ENCODE measurements at places on chromosomes 12 and 14.

DNA sequence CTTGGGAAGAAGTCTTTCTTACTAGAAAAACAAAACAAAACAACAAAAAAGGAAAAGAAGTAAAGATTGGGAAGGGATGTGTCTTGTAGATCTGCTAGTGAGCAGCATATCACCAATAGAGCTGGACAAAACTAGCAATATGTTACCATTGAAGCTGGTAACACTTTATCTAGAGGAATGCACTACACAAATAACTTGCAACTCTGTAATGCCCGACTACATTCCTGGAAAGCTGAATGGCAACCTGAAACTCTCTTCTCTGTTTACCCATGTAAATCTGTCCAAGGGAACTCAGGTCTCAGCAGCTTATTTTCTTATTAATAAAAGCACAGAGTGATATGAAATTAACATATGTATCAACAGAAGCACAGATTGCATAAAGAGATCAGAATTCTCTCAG is 624.4 kb downstream of the KCNH5 start:
- no peak for DNase-seq

DNA sequence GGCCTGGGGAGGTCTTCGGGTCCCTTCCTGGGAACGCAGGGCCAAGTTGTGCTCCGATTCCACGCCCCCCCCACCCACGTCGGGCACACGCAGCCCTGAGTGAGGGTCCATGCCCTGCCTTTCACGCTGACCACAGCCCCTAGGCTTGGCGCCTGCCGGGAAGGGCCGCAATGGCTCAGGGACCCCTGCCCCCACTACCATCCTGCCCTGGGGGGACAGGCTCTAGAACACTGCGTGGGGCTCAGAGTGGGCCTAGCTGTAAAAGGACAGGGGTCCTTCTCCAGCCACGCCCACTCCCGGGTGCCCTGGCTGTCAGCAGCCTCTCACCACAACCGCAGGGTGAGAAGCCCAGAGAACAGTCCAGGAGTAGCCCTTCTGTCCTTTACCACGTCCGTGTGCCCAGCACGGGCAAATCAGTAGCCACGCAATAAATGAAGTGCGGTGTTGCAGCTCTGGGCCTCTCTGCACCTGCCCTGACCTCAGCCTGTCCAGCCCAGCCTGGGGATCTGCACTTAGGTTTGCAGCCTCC is 9.4 kb upstream of the GPR68 start:
- DNase-seq: no peak

DNA sequence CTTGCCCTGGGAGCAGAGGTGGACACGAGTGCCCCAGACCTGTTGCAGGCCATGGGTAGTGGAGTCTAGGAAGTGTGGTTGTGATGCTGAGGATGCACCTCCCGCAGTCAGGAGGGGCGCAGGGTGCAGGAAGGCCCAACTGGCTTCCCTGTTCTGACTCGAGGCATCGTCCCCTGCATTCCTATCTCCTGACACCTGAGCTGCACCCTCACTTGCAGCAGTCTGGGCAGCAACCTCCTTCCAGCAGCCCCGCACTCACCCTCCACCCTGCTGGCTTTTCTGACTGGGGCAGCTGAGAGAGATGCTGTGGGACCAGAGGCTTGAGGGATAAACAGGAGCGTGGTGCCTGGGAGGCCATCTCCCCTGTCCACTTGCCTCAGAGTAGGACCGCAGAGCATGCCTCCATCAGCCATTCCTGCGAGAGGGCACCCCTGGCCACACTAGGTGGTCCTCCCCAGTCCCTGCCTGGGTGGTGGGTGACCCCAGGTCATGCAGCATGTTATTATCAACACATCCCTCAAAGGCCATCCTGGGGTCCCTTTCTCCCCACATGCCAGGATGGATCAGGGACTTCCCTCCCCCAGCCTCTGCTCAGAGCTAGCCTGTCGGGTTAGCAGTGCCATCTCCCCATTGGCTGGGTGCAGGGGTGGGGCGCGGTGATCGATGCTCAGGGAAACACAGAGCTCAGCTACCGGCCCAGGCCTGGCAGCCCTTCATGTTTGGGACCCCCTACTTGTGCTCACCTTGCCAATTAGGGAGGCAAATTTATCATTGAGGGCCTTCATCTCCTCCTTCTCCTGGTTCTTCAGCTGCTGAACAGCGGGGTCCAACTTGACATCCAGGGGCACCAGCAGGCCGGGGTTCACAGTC is 719 bp downstream of the KRT80 start:
- no peak for DNase-seq

- DNase-seq: no peak
Measured at GRCh38 chr12:122023339-122024131, 1.9 kb downstream of the BCL7A start.

- DNase-seq: no peak
Measured at GRCh38 chr14:94893411-94894160, 123.7 kb upstream of the GSC start.

DNA sequence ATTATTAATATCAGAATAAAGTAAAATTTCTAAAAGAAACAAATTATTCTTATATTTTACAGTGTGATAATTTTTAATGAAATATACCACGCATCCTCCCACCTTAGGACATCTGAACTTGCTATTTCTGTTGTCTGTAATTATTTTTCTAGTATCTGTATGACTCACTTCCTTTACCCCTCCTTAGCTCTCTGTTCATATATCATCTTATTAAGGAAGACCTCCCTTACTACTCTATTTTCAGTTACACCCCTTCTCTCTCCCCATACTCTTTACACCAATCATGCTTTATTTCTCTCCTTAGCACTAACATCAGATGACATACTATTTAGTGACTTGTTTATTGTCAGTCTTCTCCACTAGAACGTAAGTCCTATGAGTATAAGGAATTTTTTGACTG is 34.2 kb upstream of the C12orf50 start:
- no peak for DNase-seq

DNA sequence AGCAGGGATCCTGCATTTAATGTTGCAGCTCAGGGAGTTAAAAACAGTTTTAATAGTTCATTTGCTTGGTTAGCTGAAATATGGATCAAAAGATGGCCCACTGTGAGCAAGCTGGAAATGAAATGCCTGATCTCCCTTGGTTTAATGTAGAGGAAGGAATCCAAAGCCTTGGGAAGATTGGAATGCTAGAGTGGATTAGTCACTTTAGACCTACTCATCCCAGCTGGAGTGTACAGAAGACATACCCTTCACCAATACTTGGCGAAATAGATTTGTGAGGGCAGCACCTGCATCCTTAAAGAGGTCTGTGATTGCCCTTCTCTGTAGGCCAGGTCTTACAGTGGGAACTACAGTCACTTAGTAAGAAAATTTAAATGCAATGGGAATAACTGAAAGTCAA is 58.0 kb upstream of the KRAS start:
- DNase-seq: no peak

DNA sequence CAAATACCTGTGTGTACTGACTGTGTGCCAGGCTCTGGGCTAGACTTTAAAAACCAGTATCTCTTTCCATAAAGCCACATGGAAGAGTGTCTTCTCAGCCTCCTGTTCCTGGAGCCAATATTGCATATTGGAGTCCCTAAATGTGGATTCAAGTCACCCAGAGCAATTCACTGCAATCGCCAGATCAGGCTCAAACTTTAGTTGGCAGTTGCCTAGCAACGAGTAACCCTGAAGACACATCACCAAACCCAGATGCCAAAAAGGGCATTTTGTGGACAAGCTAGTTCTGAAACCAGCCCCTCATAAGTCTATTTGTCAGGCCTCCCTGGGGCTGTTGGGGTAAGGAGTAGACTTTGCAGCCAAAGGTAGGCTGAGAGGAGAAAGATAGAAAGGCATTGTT is 13.7 kb downstream of the DPF3 start:
- DNase-seq: no peak

DNA sequence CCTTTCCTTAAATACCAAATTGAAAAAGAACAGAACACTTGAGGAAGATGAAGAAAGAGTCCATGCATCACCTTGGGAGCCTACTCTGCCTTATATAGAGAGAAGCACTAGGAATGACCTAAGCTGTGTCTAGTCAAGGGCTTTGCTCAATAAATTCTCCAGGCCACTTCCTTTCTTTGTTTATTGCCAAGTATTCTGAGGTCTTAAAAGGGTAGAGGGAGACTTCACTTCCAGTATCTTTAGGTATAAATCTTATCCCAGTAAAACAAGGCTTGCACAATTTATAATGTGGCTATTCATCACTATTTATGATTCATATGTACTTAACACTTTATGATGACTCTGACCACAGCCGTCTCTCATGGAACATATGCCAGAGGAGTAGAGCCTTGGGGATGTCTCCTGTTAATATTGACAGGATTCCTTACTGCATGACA is 85.1 kb upstream of the ARHGAP5 start:
- DNase-seq: no peak

GRCh38 chr14:60753264-60754119 is 18.9 kb downstream of the MNAT1 start:
- DNase-seq: no peak

All from pulmonary artery endothelial cell (primary cell).